BJ (cell line): ENCODE measurements at places on chromosomes 2 and 18. TPM values are rescaled to one million over a fixed set of nuclear protein-coding genes. Genes with fewer than 3 reads are reported as not detected.

DSG1 gene
- not detected in 2 replicates for polyA plus RNA-seq

KCNG2 gene
- not detected in 2 replicates for polyA plus RNA-seq

NT5C1B gene
- polyA plus RNA-seq = not detected in 2 replicates

- no peak for DNase-seq
Observed at GRCh38 chr2:155157711-155158110, 459.2 kb downstream of the KCNJ3 start.

GRCh38 chr18:72161691-72162090, 382.5 kb downstream of the CBLN2 start:
- DNase-seq = no peak

DNA sequence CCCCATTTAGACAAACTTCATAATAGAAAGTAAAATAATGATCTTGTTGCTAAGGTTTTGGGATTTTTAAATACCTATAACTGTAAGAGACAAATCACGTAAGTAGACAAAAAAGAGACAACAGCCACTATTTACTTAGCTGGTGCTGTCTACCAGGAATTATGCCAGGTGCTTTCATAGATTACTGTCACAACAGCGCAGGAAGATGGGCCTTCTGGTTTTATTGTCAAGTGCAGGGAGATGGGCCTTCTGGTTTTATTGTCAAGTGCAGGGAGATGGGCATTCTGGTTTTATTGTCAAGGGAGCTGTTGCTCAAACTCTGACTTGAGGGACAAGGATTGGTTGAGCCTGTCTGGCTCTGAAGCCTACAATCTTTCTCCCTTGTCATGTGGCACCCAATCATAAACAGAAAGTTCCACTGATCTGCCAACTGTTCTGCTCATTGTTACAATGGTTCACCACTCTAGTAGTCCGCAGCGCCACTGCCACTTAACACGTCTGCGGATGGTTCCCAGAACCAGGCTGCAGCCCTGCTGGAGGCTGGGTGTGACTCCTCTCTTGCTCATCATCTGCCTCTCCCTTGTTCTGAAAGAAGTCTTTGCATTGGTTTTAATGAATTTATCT, 95.0 kb downstream of the RNF144A start:
- no peak for DNase-seq

DNA sequence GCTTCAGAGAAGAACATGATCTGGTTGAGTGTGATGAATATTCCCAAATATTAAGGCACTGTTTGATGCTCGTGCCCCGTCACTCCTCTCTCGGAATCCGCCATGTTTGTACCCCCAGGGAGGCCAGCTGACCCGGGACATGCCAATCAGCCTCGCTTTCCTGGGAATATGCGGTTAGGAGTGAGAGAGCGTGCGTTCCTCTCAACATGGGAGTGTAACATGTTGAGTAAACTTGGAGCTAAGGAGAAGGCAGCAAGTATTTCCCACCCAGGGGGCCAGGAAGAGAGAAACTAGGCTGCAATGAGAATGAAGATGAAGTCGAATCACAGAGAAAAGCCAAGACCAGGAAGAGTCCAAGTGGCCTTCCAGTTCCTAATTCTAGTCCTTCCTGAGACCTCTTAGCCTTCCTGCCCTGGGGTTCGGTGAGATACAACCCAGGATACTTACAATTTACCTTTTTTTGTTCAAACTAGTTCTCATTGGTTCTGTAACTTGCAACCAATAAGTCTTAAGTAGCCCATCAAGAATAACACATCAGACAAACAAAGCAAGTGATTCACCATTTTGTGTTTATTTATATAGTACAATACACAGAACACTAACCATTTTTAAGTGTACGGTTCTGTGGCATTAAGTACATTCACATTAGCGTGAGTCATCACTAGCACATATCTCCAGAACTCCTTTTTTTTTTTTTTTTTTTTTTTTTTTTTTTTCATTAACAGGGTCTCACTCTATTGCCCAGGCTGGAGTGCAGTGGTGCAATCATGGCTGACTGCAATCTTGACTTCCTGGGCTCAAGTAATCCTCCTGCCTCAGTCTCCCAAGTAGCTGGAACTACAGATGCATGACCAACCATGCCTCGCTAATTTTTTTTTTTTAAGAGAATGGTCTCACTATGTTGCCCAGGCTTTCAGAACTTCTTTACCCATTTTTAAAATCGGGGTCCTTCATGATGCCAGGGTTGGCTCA, 36.4 kb upstream of the SLC1A4 start:
- peak; percentile 47 for DNase-seq

DNA sequence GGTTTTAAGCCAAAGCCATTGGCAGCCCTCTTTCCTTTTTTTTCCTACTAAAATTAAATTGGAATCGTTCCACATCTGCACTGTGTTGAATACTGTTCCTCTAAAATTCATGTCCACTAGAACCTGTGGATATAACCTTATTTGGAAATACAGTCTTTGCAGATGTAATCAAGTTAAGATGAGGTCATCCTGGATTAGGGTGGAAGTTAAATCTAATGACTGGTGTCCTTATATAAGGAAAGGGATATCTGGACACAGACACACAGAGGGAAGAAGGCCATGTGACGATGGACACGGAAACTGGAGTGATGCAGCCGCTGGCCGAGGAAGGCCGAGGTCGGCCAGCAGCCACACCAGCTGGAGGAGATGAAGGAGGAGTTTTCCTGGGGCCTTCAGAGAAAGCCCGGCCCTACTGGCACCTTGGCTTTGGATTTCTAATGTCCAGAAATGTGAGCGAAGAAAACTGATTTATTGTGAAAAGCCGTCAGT, 49.4 kb downstream of the LONRF2 start:
- no peak for DNase-seq

DNA sequence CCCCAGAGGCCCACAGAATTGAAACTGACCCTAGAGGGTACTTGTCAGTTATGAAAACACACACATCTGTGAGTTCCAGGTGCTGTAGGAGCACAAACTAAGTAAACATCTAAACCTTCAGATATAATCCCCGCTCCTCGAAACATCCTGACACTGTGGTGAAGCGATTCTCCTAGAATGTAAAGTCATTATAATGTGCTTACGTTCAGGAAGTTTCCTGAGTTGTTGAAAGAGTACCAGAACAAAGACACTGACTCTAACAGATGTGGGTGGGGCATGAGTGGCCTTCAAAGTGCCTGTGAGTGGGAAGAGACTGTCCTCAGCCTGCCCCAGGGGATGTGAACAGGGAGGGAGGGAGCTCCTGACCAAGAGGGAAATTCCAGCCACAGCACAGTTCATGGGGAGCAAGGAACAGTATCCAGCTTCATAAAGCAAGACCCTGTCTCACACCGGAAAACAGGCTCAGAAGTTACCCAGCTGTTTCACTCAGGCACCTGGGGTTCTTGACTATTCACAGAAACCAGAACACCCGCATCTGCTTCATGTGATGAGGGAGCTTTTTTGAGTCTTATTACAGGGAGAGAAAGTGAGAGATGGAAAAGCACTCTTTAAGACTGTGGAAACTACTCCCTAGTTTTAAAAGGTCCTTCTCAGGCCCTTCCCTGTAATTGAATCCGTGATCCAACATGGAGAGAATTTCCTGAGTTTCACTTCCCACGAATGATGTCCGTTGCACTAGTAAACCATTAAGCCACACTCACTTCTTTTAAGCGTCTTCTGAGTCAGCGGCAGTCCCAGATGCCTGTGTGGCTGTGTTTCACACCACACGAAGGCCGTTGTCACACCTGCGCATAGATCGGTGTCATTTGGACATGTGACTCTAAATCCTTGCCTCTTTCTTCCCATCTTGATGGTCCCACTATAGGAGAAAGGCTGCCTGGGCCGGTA, 88.6 kb upstream of the EML6 start:
- DNase-seq = peak; percentile 51

DNA sequence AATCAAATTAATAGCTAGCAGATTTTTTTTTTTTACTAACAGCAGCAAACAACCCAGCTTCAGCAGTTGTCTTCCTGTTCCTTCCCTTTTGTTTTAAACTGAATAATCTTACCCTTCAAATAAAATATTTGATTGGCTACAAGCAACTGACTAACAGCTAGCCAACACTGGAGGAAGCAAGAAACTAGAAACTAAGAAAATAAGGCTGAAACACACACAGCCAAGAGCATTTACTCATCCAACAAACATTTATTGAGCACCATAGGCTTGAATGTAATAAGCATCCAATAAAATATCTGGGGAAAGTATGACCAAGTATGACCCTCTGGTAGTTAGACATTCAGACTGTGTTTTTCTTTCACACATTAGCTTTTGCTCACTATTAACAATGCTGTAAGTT, 189.2 kb downstream of the CD226 start:
- DNase-seq = peak; percentile 19

DNA sequence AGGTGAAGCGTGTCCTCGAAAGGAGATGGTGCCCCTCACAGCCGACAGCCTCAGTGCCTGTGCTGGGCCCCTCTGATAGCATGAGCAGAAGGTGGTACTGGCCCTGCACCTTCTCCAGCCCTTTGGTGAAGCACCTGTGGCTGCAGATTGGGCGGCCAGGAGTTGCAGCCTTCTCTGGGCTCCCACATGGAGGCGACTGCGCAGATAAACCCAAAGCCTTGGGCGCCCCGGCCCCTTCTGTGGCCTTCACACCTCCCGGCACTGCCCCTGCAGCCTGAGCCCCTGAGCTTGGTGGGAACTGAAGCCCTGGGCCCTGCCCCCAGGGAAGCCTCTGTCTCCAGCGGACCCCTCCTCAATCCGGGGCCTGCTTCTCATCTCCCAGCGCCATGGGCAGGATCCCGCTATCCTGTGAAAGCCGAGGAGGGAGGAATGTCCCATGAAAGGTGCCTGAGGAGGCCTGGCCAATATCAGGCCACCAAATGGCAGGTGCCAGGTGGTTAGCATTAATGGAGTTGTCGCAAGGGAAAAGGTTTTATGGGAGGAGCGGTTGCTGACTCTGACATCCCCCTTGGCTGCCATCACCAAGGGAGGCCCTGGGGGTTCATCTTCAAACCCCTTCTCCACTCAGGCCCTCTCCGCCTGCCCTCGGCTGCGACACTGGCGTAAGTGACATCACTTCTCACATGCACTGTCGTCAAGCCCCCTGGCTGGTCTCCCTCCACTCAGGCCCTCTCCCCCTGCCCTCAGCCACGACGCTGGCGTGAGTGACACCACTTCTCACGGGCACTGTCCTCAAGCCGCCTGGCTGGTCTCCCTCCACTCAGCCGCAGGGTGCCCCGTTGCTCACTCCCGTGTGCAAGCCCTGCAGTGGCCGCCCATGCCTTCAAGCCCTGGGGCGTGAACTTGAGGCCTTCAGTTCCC, 62.4 kb downstream of the DDX1 start:
- no peak for DNase-seq

GRCh38 chr2:217966423-217967070, 36.2 kb downstream of the TNS1 start:
- no peak for DNase-seq

GRCh38 chr2:171025214-171025613, 96.2 kb downstream of the GORASP2 start:
- no peak for DNase-seq

DNA sequence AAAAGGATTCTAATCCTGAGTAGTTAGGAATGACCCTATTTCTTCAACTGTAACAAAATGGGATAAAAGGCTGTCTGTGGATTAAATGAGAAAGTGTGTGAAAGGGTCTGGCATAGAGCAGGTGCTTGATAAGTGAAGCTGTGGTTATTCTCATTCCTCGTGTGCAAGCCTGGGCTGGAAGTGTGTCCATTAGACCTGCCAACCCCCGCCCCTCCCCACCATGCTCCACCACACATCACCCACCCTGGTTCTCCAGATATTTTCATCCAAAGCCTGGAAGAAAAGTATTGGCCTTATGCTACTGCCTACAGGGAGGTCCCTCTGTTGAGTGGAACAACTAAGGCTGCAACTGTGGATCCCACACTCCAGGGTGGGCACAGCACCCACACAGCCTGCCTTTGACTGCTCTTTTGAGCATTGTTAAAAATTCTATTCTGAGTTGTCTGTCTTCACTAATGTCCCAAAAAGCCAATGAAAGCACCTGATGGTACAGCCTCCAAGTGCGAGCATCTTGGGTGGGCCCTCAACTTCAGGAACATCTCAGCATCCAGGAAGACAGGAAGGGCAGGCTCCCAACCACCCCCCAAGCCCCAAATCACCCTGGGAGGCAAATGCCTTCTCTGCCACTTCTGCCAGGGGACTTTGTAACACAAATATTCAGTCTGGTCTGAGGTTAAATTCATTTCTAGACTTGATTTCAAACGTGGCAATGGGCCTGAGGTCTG, 102.8 kb upstream of the PPP1CB start:
- DNase-seq = no peak
